WTC11 (cell line): ENCODE measurements at places on chromosomes 7 and 10.
A peak's percentile ranks its signal among the peaks of the same experiment; 100 is the strongest.

GRCh38 chr7:24227068-24227467 lies 56.9 kb upstream of the NPY start:
- DNase-seq: no peak

GRCh38 chr10:4810092-4810491 lies 15.9 kb upstream of the AKR1E2 start:
- DNase-seq: no peak

DNA sequence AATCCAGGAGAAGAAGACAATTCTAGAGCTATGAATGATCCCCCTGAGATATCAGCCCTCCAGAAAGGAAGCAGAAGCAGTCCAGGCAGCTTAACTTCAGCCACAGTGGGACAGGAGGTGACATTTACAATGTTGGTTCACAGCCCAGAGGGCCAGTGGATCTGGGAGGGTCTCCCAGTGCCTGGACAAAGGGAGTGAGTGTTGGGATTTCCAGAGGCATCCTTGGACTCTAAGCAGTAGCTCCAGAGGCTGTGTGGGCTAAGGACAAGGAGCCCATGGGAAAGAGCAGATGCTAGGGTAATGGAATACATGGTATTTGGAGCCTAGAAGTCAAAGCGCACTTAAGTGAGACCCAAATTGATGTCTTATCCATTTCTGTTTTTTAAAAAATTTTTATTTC lies 97.4 kb upstream of the NUPR2 start:
- DNase-seq: no peak

- DNase-seq: no peak
Measured at GRCh38 chr7:142352543-142352942, 94.7 kb upstream of the PRSS58 start.

DNA sequence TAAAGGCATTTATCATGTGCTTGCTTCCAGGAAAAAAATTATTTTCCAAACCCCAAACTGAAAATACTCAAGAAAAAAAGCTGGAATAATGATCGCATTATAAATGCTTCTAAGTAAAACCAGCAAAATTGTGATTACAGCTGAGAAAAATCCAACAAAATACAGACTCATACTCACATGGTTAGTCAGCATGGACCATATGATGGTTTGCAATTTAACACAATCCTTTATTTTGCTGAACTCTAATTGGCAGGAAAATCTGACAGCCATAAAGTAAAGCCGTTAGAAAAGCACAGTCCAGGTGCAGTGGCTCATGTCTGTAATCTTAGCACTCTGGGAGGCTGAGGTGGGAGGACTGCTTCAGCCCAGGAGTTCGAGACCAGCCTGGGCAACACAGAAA lies 59.6 kb downstream of the BRI3 start:
- DNase-seq: no peak

- DNase-seq: peak; percentile 76
Measured at GRCh38 chr10:127906548-127907377, at the start of gene PTPRE. PTPRE (plus strand) TSS chr10:127907103; CDS start chr10:128040882, 133,779 bp downstream.

GRCh38 chr10:49549640-49550346 lies 10.9 kb upstream of the ERCC6 start:
- DNase-seq: no peak

- DNase-seq: no peak
Measured at GRCh38 chr7:157652954-157653826, 316.4 kb downstream of the DNAJB6 start.

DNA sequence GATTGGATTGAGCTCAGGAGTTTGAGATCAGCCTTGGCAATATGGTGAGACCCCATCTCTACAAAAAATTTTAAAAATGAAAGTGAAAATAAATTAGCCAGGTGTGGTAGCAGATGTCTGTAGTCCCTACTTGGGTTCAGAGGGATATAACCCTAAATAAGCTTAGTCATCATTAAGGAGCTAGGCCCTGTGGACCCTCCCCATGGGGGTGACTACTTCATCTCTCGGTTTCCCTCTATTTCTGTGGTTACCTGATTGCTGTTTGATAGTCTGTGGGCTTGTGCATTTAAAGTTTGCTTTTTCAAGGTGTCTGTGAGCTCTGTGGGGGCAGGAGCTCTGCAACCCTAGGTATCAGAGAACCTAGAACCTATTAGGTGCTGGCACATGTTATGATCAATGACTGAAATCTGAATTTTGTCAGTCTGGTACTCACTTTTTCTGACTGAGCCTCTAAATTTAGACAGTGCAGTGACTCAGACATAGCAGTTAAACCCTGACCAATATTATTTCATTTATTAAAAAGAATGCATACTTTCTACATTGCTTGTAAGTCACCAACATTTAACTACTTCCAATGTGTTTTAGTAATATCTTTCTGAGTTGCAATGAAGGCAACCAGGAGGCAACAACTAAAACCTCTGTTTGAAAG lies 8.1 kb upstream of the CUZD1 start:
- DNase-seq: no peak

- peak; percentile 88 for DNase-seq
Measured at GRCh38 chr10:69801434-69802315, at the start of gene COL13A1. COL13A1 (plus strand) TSS chr10:69801906; CDS start chr10:69802424, 518 bp downstream.

DNA sequence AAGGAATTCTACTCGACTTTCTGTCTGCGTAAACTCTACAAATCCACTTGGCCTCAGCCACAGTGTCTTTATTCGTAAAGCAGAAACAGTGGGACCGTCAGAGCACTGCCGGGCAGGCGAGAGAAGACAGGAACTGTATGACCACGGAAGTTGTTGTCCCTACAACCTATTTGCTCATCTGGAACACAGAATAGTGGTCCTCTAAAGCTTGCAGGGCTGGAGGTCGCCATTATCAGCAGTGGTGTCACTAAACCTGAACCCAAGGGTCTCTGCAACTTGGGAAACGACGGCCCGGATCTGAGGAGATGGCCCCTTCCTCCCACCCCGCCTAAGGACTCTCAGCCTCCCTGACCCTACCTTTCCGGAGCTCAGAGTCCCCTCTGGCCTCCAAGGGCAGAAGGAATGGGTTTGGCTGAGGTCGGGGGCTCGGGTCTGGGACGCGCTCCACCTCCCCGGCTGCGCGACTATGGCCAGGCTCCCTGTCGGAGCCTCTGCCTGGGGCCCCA lies 442 bp downstream of the STYXL1 start:
- DNase-seq: no peak

DNA sequence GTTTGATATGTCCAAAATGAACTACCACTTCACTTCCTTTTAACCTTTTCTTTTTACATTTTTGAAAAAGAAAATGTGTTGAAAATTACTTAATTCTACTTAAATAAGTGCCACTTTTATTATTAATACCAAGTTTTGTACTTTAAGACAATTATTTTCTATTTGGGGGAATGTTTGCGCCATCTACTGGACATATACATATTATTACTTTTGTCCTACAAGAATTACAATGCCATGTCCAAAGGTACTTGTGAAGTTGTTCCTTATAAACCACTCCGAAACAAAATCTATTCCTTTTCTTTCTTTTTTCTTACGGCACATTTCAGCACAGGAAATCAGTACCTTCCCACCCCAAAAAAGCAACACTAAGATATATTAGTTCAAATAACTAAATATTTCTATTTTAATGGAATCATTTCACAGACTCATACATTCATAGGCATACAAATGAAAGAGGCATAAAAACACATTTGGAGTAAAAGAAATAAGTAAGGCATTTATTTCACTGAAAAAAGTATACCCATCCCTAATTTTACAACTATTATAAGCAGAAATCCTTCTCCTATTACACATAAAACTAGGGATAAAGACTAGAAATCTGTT lies 169.9 kb downstream of the RNF133 start:
- no peak for DNase-seq

- no peak for DNase-seq
Measured at GRCh38 chr7:66720561-66720960, 20.0 kb upstream of the RABGEF1 start.

DNA sequence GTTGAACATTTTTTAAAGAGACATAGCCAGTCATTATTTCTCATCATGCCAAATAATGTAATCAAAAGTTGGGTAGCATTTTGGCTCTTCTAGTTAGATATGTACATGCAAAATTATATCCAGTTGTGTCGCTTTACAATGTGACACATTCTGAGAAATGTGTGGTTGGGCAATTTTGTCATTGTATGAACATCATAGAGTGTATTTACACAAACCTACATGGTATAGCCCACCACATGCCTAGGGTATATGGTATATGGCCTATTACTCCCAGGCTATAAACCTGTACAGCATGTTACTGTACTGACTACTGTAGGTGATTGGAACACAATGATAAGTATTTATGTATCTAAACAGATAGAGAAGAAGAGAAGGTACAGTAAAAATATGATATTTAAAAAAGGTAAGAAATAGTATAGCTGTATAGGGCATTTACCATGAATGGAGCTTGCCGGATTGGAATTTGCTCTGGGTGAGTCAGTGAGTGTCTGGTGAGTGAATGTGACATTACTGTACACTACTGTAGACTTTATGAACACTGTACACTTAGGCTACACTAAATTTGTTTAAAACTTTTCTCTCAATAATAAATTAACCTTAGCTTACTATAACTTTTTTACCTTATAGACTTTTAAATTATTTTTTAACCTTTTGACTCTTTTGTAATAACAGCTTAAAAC lies 16.5 kb downstream of the ZNF365 start:
- no peak for DNase-seq

DNA sequence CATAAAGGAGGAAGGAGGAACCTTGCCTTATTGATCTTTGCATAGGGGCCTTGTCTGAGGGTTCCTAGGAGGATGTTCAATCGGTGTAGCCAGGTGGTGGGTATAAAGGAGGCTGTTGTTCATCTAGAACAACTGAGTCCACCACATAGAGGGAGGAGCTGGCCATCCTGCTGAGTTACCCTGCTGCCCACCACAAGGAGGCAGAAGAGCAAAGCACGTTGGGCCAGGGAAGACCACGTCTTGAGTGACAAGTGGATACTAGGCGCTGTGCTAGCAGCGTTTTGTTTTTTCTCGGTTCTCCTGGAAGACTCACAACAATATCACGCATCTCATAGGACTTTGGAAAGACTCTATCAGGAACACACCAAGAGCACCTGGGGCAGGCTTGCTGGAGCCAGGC lies 20.0 kb downstream of the FOXI2 start:
- peak; percentile 22 for DNase-seq

- DNase-seq: no peak
Measured at GRCh38 chr10:13729586-13730305, 143.0 kb downstream of the PRPF18 start.

- no peak for DNase-seq
Measured at GRCh38 chr10:126062131-126063032, 166.0 kb downstream of the FANK1 start.

DNA sequence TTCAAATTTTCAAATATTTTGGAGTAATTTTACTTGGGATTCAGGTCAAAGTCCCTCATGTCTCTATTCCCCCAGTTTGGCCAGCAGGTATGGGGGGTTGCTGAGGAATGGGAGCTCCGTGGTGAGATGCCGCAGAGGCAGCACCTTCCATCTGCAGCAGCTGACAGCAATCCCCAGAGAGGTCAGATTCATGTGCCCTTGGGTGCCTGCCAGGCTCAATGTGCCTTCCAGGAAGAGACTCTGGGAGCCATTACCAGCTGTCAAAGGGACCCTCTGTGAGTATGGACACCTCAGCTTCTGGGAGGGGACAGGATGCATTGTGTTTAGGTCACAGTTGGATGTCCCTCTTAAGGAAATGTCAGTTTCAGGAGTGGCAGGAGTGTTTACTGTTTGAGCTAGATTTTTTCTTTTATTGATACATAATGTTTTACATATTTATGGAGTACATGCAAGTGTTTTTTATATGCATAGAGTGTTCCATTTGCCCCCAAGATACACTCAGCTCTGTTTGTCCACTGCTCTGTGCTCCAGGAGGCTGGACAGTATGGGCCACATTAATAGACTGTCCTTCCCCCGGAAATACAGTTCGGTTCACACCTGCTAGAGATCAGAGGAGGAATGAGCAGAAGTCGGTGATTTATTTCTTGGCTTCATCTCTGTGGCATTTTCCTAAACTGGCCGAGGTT lies 75.3 kb upstream of the GRB10 start:
- no peak for DNase-seq

- no peak for DNase-seq
Measured at GRCh38 chr10:32143302-32143847, 87.2 kb upstream of the KIF5B start.

DNA sequence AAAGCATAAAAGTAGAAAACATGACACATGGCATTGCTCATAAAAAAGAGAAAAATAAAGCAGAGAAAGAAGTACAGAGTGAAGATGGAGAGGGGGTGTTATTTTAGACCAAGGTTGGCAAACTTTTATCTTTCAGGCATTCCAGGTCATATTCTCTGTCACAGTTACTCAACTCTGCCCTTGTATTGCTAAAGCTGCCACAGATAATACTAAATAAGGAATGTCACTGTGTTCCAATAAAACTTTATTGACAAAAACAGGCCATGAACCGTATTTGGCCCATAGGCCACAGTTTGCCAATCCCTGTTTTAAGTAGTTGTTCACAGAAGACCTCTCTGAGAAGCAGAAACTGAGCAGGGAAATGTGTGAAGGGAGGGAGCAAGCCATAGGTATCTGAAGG lies 167.4 kb downstream of the GLI3 start:
- DNase-seq: no peak

- no peak for DNase-seq
Measured at GRCh38 chr10:78584266-78584665, 484.5 kb upstream of the ZMIZ1 start.

- no peak for DNase-seq
Measured at GRCh38 chr10:28300027-28300426, 2.8 kb downstream of the MPP7 start.

DNA sequence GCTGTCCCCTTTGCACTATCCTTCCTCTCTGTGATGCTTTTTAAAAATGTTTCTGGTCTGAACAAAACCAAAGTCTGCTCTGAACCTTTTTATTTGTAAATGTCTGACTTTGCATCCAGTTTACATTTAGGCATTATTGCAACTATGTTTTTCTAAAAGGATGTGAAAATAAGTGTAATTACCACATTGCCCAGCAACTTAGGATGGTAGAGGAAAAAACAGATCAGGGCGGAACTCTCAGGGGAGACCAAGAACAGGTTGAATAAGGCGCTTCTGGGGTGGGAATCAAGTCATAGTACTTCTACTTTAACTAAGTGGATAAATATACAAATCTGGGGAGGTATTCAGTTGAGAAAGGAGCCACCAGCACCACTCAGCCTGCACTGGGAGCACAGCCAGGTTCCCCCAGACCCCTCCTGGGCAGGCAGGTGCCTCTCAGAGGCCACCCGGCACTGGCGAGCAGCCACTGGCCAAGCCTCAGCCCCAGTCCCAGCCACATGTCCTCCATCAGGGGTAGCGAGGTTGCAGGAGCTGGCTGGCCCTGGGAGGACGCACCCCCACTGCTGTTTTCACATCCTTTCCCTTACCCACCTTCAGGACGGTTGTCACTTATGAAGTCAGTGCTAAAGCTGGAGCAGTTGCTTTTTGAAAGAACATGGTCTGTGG lies 11.4 kb upstream of the CSGALNACT2 start:
- DNase-seq: no peak

GRCh38 chr7:40978047-40978446 lies 724.8 kb downstream of the INHBA start:
- no peak for DNase-seq
